ENCODE measurements at places on chromosomes 5 and 9.

GRCh38 chr5:19608444-19609002, 379.5 kb downstream of the CDH18 start:
- no peak for DNase-seq

DNA sequence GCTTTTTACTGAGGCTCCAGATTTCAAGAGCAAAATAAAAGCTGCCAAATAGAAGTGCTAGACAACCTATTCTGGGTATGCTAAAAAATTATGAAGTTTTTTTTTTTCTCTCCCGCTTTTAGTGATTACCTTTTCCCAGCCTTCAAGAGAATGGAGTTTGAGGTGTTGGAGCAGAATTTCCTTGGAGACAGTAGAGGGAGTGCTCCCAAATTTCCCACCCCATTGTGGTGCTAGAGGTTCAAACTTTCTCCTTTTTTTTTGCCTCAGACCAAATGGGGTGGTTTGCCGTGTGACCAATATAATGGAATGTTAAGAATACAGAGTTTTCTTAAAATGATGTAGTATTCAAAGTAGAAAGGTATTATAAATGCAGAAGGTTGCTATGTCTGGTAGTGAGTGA, 244.2 kb upstream of the RIOK2 start:
- DNase-seq = no peak

DNA sequence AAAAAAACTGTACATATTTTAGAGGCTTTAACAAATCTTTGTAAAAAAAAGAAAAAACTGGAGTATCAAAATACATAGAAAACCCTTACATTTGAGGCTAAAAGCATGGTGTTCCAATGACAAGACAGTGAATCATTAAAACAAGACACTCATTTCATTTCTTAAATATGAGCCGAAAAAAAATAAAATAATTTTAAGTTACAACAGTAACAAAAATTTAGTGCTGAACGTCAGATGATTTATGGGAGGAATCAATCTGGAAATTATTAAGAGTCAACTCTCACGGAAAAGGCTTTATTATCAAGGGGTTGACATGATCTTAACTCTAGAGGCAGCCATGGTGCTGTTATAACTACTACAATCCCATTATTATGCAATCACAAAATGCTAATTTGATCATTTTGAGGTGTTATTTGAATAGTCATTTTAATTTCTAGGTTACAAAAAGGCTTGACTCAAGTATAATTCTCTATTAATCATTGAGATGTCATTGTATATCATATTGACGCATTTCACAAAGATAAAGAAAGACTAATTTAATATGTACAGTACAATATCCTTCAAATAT, 51.9 kb downstream of the MAPKAP1 start:
- DNase-seq = no peak

DNA sequence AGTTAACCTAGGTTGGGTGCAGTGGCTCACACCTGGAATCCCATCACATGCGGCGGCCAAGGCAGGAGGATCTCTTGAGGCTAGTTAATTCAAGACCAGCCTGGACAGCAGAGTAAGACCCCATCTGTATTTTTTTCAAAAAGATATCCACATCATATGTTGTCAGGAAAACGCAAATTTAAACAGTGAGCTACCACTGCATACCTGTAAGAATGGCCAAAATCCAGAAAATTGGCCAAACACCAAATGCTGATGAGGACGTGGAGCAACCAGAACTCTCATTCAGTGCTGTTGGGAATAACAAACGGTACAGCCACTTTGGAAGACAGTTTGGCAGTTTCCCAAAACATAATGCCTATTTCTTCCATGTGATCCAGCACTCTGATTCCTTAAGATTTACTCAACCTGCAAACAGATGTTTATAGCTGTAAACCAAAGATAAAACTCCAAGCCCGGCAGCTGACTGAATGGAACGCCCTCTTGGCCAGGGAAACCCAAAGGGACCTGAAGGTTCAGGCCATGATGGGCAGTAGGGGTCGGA, 12.4 kb downstream of the CEL start:
- no peak for DNase-seq

DNA sequence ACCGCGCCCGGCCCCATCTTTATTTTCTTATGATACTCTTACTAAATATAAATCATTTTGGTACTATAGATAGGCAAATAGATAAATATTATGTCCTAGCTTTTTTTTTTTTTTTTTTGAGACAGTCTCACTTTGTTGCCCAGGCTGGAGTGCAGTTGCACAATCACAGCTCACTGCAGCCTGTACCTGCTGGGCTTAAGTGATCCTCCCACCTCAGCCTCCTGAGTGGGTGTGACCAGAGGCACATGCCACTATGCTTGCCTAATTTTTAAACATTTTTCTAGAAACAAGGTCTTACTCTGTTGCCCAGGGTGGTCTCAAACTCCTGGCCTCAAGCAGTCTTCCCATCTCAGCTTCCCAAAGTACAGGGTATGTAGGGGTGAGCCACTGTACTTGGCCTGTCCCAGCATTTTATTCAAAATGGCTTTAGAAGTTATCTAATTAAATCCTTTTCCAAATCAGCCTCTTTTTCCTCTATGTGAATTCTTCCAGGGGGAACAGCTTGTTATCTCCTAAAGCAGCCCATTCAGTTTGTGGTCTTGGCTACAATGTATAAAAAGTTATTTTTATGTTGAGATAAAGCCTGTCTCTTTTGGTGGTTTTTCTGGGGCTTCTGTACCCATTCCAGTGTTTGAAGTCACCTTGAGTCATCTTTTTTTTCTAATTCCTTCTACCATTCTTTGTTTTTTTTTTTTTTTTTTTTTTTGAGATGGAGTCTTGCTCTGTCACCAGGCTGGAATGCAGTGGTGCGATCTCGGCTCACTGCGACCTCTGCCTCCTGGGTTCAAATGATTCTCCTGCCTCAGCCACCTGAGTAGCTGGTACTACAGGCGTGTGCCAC, 12.1 kb downstream of the MELK start:
- DNase-seq = no peak
